Fibroblast of the aortic adventitia (primary cell): ENCODE measurements at places on chromosomes 7 and 10. TPM values are rescaled to one million over a fixed set of nuclear protein-coding genes. Genes with fewer than 3 reads are reported as not detected.
A peak's percentile ranks its signal among the peaks of the same experiment; 100 is the strongest.

Gene GIMAP2
- 0.27 and 0.98 TPM in 2 replicates for total RNA-seq

GRCh38 chr7:37690206-37690605 lies 6.6 kb downstream of the GPR141 start:
- no peak for DNase-seq

Gene ANKRD16
- total RNA-seq, result 5.0 and 14.0 TPM in 2 replicates

- no peak for DNase-seq
These were observed 4.5 kb downstream of the BBIP1 start for GRCh38 chr10:110914431-110914830.

GRCh38 chr7:45160417-45160881 lies 2.9 kb downstream of the RAMP3 start:
- no peak for DNase-seq

DNA sequence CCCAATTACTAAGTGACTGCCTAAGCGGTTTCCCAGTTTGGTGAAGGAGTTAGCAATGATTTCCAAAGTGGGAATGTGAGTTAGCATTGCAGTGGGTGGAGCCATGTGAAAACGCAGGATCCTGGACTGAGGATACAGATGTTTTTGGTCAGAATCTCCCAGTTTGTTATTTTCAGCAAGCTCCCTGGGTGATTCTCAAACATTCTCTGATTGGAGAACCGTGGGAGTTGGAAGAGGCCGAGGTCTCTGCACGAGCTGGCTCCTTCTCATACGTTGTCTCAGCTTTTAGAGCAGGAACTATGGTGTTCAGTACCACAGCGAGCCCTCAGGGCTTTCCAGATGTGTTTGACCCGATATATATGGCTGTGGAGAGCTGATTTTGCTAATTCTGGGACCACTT lies 396.5 kb upstream of the NPVF start:
- no peak for DNase-seq

DNA sequence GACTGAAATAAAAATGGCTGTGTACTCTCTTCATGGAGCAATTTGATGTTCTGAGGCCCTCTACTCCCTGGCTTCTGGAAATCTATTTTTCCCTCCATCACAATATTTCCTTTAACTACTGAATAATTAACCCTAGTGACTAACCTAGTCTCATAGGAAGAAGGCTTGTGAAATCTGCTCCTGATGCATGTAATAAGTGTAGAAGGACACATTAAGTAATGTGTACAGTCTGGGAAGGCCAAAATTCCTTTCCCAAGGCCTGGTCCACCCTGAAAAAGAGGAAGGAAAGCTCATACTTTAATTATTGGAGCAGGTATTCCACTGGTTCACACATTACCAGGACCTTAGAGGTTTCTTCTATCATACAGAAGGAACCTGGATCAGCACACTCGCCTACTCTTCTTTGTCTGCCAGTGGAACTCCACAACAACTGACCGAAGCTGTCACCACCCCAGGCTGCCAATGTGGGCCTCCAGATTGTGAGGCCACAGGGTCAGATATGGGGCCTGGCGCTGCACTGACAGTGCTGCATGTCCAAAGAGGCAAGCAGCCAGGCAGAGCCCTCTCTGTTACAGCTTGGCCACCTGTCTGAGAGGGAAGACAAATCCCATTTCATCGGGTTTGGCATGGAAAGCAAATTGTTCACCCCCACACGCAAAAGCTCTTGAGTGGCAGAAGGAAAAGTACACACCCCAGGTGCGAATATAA lies 54.4 kb upstream of the FAM133B start:
- peak; percentile 57 for DNase-seq

DNA sequence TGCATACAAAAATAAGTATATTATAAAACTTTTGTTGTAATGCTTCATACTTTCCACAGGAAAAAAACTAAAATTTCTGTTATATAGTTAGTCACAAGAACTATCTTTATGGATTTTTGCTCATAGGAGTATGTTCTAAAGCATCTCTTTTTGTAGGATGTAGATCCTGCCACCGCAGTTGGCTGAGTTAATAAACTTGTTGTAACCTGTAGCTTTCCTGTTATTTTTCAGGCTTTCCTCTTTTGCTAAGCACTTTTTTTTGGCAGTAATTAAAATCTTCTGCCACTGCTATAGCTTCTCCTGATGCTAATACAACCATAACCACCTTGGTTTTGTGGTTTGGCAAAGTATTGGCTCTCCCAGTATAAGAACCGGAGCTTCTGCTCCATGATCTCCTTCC lies 60.3 kb downstream of the WNT2 start:
- no peak for DNase-seq
